ENCODE measurements at places on chromosomes 2 and 18. TPM values are rescaled to one million over a fixed set of nuclear protein-coding genes. Genes with fewer than 3 reads are reported as not detected.

GRCh38 chr2:124320051-124320688 is 295.1 kb downstream of the CNTNAP5 start:
- DNase-seq: no peak

AGXT gene
- not detected for total RNA-seq

ALPG gene
- not detected for total RNA-seq

- DNase-seq: no peak
These were observed 11.1 kb downstream of the CAVIN2 start for GRCh38 chr2:191835539-191836350.

SYT4 gene
- total RNA-seq: not detected

GRCh38 chr2:66517772-66518171 is 82.8 kb downstream of the MEIS1 start:
- no peak for DNase-seq

CPO gene
- total RNA-seq: 0.20 TPM

INHA gene
- total RNA-seq: not detected

DNA sequence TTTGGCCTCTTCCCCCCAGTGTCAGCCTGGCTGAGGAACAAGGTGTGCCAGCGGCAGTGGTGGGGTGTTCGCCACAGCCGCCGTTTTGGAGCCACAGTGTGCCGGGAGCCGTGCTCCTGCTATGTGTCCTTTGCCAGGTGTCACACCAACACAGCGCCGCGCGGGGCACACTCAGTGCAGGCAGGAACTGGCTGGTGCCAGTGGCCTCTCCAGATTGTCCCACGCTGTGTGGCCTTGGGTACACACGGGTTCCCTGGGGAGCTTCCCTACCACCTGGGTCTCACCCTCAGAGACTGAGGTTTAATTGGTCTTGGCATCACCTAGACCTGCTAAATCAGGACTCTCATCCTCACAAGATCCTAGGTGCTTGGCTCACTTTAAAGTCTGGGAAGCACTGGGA is 171.6 kb downstream of the LDLRAD4 start:
- no peak for DNase-seq

KCNK3 gene
- total RNA-seq: not detected

GRCh38 chr2:40168032-40168431 is 283.9 kb downstream of the SLC8A1 start:
- DNase-seq: no peak

GRCh38 chr2:9095690-9096089 is 92.2 kb upstream of the MBOAT2 start:
- no peak for DNase-seq

- DNase-seq: peak; percentile 27
These were observed 13.7 kb upstream of the TTC39C start for GRCh38 chr18:24000613-24001490.

DNA sequence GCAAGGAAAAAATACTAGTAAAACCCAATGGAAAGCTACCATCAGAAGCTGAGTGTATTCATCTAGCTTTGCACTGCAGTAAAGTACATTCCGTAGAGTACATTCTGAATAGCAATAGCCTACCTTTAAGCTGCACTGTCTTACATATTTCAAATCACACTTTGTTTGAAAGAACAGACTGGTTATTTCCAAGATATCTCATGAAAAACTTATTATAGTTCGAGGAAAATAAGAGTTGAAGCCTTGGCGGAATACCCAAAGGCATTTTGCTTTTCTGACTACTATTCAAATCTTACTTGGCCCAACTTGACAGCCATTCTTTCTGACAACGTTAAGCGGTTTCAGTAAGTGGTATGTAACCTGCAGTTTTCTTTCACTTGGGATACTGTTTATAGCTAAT is 177.6 kb downstream of the NRXN1 start:
- DNase-seq: no peak

GRCh38 chr2:68320118-68320641 is 431 bp upstream of the CNRIP1 start:
- DNase-seq: no peak

- DNase-seq: no peak
These were observed 21.5 kb upstream of the IL18RAP start for GRCh38 chr2:102401456-102401855.

GRCh38 chr2:4190548-4190947 is 487.2 kb downstream of the DCDC2C start:
- no peak for DNase-seq

DNA sequence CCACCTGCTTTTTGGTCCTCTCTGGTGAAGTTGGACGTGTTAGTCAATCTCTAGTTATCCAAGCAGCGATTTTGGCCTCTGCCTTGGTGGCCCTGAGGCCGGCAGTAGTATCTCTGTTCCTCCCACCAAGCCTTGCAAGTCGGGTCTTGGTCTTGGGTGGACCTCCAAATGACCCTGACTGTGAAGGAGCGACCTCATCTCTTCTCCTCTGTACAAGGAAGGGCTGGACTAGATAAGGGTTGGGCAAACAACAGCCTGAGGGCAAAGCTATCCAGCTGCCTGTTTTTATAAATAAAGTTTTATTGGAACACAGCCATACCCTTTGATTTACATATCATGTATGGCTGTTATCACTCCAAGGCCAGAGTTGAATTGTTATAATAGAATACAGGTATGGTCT is 74.6 kb upstream of the FOSL2 start:
- no peak for DNase-seq

DNA sequence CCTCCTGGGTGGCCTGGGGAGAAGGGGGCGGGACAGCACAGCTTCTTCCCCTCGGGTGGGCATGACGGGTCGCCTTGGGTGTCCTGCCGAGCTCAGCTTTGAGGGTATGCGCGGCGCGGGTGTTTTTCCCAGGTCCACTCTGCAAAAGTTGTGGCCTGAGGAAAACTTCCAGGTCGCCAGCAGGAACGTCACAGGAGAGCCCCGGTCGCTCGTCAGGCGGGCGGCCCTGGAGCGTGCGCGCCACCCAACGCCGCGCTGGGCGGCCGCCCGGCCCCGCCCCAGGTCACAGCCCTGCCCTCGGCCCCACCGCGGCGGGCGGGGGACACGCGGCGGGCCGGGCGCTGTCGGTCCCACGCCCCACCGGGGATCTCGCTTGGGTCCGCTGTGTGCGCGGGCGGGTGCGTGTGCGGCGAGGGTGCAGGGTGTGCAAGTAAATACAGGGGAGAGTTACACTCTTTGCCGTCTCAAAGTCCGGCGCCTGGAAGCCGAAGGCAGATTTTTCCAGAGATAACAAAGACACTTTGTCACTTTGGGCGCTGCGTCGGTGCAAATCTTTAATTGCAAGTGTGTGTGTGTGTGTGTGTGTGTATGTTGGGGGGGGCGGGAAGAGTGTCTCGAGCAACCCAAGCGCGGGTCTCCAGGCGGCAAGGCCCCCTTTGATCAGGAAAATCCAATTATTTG is 616 bp upstream of the SP5 start:
- no peak for DNase-seq

GRCh38 chr18:56285387-56286065 is 352.9 kb downstream of the TXNL1 start:
- DNase-seq: no peak

DNA sequence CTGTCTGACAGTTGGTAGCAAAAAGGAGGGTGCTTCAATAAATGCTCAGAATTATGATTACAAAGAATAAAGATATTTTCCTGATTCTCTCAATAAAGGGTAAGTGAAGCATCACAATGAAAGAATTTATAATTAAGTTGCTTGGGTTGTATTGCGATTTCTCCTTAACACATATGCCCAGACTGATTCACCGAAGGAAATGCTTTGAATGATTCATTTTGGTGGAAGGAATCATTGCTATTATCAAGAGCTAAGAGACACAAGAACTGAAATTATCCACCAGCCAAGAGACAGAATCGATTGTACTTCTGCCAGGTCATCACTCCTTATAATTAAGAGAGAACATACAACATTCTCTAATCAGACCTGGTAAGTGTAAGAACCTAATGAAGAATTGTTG is 301.4 kb downstream of the NR4A2 start:
- no peak for DNase-seq

DNA sequence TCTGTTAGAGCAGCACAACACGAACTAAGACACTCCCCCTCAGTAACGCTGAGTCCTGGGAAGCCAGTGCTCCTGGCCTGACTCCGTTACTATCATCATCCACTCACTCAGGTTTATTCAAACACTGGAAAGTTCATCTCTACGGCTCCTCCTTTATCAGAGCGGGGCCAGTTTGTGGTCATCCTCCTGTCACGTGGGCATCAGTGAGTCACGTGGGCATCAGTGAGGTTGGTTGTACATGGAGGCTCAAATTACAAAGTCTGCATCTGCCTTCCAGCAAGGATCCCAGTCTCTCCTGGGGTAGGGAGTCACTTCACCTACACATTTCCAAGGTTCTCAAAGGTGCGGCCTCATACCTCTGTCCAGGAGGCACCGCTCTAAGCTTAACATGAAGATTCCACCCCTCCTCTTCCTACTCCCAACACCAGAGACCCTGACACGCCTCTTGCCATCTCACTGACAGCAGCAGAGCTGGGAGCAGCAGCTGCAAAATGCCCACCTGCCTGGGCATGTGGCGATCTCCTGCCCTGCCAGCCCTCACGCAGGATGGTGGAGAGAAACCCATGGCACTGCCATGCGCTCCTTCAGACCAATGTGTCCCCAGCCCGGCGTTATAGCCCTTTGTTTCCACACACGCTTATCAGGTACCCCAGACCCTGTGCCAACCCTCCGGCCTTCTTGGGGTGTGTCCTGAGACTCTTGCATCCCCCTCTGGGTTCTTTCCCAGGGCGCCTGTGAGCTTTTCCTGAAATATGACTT is 99.2 kb upstream of the PTPRM start:
- no peak for DNase-seq

DNA sequence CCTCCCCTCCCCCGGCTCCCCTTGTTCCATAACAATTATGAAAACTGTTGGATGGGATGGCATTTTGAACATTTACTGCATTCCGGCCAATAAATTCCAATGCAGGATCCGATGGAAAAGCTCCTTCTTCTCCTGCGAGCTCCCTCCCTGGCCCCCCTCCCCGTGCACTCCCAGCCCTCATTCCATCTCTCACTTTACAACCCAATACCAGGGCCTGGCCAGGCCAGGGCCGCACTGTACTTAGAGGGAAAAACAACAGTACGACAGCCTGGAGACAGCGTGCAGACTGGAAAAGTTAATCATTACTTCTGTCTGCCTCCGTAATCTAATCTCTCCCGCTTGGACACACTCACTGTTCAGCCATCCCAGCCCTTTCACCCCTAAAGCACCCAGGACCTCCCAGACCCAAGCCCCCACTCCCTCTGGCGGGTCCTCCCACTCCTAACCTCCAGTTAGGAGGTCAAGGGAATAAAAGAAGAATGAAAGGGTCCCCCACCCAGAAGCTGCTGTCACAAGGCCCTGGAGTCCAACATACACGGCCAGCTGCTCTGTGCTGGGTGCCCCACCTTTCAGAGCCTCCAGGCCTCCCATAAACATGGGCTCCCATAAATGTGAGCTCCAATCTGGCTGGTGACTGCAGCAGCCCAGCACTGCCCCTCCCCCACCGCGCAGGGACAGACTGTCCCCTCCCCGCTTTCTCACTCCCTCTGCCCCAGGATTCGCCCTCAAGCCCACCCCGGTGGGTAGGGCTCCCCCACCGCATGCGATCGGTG is 20.6 kb downstream of the SMAD7 start:
- no peak for DNase-seq

DSG4 gene
- not detected for total RNA-seq

CDK5R2 gene
- not detected for total RNA-seq

GRCh38 chr2:72548081-72548764 is 277.6 kb downstream of the EXOC6B start:
- no peak for DNase-seq

GLI2 gene
- not detected for total RNA-seq

DNA sequence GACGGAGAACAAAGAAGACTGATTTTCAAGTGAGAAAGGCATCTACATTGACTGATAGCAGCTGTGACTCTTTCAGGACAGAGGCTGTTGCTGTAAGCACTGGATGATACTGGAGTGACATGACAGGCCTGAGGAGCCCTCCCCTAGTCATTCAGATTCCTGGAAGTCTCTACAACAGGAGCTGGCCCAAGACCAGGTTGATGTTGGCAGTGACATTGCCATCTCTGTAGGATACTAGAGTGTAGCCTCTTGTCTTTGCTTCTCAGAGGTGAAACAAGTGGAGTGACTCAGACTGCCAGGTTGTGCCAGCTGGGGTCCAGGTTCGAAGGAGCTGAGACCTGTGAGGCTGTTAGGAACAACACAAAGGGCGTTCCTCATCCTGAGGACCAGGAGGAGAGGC is 44.7 kb upstream of the SH3RF3 start:
- no peak for DNase-seq

DNA sequence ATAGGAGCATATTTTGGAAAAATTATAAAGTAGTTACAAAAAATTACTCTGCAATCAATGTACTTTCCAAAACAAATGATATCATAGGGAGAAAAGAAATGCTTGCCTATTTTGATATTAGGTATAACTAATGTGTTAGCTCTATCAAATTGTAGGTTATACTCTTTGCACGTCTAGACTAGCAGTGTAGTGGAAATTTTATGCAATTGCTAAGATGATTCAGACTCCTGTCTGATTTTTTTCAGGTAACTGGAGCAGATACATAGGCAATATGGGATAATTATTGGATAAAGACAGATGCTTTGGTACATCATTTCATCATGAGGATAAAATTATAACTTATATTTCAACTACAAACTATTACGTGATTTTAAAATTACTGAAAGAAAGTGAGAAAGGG is 918.3 kb downstream of the EPHA4 start:
- no peak for DNase-seq

- no peak for DNase-seq
These were observed 26.7 kb upstream of the APOB start for GRCh38 chr2:21070341-21071257.

ZNF385B gene
- not detected for total RNA-seq

DNA sequence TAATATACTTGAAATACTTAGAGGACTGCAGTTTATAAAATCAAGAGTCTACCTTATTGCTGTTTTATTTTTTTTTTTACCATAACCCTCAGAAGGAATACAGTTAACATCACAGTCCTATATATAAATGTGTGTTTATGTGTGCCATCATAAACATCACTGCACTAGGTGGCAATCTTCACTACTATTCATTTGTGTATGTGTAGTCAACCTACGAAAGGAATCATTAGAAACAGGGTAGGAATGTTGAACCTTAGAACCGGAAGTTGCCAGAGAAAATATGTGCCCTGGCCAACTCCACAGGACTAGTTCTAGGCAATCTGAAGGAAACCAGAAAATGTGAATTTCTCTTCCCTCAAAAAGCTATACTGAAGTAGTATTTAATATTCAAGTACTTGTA is 3.4 kb downstream of the GEN1 start:
- DNase-seq: no peak

GRCh38 chr2:73979021-73979420 is 5.7 kb upstream of the TET3 start:
- peak; percentile 67 for DNase-seq
